ENCODE measurements at places on chromosomes 6 and 20.

DNA sequence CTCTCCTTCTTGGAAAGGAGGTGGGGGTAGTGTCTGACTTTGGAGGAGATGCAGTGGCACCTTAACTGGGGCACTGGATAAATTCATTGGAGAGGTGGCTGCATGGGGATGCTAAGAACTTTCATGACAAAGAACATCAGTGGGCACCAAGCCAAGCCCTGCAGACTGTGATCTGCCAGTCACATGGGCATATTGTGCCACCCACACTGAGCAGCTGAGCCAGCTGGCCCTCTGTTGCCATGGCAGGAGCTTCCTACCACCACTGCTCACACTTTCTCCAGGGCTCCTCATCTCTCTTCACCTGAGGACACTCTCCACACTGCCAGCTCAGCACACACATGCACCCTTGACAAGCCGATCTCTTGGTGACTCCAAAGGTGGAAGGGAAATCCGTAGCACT, 715.6 kb downstream of the QKI start:
- no peak for DNase-seq

DNA sequence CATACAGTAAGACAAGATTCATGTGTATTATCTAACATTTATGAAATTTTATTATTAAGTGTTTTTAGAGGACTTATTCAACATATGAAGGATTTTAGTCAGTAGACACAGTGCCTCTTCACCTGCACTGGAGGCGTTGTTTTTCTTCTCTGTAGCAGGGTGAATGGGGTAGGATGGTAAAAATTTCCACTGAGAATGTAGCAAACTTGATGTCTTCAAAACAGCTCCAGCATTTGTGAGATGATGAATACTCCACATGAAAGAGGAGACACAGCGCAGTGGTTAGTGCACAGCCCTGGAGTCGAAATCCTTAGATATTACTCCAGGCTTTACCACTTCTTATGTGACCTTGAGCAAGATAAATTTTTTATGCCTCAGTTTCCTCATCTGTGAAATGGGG, 110.5 kb upstream of the AHI1 start:
- DNase-seq: no peak

- DNase-seq: no peak
Observed at GRCh38 chr6:32669240-32669639, 2.8 kb upstream of the HLA-DQB1 start.

DNA sequence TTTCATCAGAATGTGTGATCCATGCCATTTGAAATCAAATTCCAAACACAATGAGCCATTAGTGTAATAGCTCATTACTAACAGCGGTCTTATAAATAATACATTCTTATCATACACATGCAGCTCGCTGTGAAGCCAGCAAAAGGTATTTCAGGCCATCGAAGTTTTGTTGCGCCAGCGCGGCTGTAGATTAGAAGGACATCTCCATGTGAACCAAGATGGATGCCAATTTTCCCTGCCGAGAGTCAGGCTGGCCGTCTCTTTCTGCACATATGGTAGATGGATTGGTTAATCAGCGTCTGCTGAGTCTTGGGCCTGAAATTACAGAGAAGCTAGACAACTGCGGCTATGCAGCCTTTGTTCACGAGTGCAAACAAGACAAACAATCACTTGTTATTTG, 44.1 kb downstream of the CFAP61 start:
- DNase-seq: no peak

DNA sequence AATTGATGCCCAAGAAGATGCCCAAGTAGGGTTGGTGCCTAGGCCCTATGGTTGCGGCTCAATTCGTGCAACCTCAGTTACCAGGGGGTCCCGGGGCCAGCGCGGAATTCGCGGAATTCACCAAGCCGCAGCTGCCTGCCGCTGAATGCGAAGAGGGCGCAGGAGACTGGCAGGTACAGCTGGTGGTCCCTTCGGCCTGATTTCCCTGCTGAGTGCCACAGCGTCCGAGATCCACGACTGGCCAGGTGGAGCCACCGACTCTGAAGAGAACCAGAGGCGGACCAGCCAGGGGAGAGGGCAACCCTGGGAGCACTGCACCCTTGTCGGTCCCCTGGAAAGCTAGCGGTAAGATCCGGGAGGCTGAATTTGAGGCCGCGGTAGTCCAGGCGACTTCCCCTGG, 6.8 kb upstream of the TFAP2D start:
- no peak for DNase-seq

DNA sequence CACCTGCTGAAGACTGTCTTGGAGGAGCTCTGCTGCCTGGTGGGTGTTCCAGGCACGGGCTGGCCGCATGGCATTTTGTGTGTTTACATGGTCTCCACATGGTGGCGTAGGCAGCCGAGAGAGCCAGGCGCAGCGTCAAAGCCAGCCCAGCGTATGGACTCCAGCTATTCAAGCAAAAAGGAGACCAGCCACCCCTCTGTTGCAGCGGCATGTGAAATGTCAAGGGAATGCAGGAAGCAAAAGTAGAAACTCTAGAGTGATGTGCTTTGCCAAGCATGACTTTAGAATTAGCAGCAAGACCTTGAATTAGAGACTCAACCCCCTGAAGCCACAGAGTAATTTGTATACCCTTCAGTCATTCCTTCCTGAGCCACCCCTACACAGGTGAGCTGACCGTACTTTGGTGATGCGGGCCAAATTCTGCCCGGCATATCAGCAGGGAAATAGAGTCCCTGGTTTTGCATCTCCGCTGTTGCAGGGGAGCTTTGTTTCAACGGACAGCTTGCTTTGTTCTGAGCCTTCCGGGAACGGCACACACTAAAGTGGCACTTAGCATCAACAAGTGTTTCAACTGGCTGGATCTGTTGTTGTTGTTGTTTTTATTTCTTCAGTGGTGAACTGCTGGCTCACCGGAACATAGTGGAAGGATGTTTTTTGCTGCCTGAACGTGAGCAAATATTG, 48.5 kb downstream of the FNDC1 start:
- DNase-seq: peak; percentile 45

- no peak for DNase-seq
Observed at GRCh38 chr6:17585766-17586490, 14.2 kb upstream of the FAM8A1 start.

GRCh38 chr6:17714177-17714576, 7.5 kb upstream of the NUP153 start:
- no peak for DNase-seq

DNA sequence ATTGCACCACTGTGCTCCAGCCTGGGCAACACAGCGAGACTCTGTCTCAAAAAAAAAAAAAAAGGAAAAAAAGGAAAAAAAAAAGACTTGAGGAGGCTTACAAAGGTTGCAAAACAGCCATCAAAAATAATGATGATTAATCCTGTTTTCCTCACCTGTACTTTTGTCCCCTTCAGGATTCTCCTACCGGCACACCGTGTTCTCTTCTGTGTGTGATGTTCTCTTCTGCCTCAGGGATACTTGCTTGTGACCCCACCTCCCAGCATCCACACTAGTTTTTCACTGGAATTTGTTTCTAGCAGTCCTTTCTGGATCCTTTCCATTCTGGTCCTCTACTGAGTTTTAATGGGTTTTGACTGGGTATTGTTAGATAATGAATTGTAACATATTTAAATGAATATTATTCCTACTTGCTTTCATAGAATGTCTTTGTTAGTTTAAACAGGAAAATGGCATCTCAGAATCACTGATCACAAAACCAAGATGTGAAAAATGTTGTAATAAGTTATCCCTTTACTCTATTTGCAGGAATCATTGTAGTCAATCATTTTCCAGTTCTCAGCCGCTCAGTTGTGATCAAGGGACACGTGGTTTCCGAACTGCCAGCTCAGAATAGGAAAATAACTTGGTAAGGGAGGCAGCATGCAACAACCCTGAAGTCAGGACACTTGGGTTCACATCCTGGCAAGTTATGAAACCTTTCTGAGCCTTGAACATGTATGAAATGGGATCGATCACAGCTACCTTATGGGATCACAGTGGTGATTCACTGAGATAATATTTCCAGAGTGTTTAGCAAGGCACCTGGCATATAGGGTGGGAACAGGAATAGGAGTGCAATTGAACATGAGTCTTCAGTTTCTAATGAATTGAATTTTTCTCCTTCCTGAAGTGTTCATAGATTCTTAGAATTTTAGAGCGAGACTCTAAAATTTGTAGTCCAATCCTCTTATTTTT, 8.5 kb downstream of the C6orf89 start:
- no peak for DNase-seq

- DNase-seq: no peak
Observed at GRCh38 chr6:31115941-31116560, 1.5 kb downstream of the PSORS1C1 start.

GRCh38 chr20:36959242-36959641, 7.7 kb upstream of the SAMHD1 start:
- no peak for DNase-seq

DNA sequence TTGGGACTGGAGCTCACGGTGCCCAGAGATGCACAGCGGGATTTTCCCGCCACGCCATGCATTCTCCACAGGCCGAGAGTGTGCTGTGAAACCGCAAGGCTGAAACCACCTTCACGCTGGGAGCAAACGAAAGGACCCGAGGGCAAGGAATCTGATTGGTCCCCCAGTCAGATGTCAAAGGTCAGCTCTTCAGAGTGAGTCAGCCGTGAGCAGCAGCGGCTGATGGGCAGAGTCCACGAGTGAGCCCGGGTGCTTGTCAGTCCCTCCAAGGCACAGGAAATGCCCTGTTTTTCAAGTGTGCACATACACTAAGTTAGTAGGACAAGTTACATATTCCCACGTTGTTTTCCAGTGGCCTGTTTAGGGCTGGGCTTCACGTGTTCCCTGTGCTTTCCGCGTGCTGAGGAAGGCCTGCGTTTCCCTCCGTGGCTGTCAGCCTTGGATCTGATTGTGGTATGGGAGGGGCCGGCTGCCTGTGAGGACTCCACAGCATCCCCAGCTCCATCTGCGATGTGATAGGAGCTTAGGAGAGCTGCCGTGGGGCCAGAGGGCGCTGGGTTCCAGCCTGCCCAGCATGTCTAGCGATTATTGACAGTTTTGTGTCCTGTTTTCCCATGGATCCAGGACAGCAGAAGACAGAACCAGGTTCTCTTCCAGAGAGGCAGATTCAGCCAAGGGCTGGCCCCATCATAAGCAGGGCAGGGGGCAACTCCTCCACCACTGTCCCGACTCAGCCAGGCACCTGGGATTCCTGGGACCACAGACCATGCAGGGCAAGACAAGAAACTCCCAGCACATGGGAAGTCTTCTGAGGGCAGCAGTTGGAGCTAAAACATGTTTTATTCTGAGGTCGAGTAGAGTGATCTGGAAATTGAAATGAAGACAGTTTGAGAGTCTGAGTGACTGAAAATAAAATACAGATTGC, 38.2 kb upstream of the FRMD1 start:
- no peak for DNase-seq
